ENCODE measurements at places on chromosomes 4 and X. TPM values are rescaled to one million over a fixed set of nuclear protein-coding genes. Genes with fewer than 3 reads are reported as not detected.
A peak's percentile ranks its signal among the peaks of the same experiment; 100 is the strongest.

- no peaks in the 10 kb centered on the region for H3K4me1 ChIP-seq
- no peak for DNase-seq
- H3K27ac ChIP-seq, result no peak overlapping the region
- no peaks in the 10 kb centered on the region for H3K36me3 ChIP-seq
- no peak overlapping the region for H3K4me3 ChIP-seq
- no peaks in the 10 kb centered on the region for H3K27me3 ChIP-seq
These were observed 593.2 kb downstream of the TMA16 start for GRCh38 chr4:164087733-164088132.

DNA sequence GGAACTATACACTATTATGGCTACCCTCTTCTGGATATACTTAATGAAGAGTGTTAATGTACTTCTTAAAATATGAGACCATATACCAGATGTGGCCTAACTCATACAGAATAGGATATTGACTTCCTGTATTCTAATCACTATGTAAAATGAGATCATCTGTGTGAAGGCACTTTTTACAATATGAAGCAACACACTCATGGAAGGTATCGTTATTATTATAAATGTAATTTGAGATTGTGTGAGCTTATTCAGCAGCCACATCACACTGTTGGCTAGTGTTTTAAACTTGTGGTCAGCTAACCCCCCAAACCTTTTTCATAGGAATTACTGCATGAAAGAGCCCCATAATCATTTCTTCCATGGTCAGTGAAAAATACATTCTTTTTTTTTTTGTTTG is 281.8 kb upstream of the TEX13A start:
- no peaks in the 10 kb centered on the region for H3K27me3 ChIP-seq
- H3K4me3 ChIP-seq, result no peak overlapping the region
- no peaks in the 10 kb centered on the region for H3K36me3 ChIP-seq
- no peak for DNase-seq

- DNase-seq, result no peak
- H3K36me3 ChIP-seq, result no peaks in the 10 kb centered on the region
- H3K27ac ChIP-seq, result no peak overlapping the region
These were observed 54.5 kb downstream of the ANXA3 start for GRCh38 chr4:78606035-78606434.

DNA sequence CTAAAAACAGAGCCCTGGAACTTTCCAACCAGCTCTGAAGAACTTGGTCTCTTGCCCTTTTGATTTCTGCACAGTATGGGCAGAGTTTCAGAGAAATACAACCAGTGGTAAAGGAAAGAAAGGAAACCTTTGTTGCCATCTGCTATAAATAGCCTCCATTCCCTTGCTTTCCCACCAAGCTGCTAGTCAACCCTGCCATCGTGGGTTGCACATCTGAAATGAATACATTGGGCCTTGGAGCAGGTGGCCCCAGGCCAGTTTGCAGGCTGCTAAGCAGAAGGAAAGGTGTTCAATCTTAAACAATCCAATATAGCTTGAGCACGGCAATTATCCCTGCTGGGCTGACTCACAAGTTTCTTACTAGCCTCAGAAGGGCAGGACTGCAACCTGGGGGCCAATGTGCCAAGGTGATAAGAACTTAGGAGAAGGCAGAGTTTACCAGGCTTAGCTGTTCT is 142.5 kb downstream of the PPARGC1A start:
- no peaks in the 10 kb centered on the region for H3K4me1 ChIP-seq
- H3K36me3 ChIP-seq, result no peaks in the 10 kb centered on the region
- no peak overlapping the region for H3K4me3 ChIP-seq

GRCh38 chr4:36704289-36704688 is 422.9 kb downstream of the DTHD1 start:
- no peak overlapping the region for H3K4me3 ChIP-seq
- no peaks in the 10 kb centered on the region for H3K27me3 ChIP-seq
- H3K4me1 ChIP-seq, result no peaks in the 10 kb centered on the region
- no peaks in the 10 kb centered on the region for H3K36me3 ChIP-seq
- no peak for DNase-seq
- no peak overlapping the region for H3K27ac ChIP-seq

- no peaks in the 10 kb centered on the region for H3K4me1 ChIP-seq
- no peaks in the 10 kb centered on the region for H3K27me3 ChIP-seq
- no peak overlapping the region for H3K27ac ChIP-seq
- H3K36me3 ChIP-seq, result no peaks in the 10 kb centered on the region
- DNase-seq, result no peak
These were observed 589.1 kb downstream of the TRIML1 start for GRCh38 chr4:188728359-188728758.

The DAPP1 gene
- total RNA-seq, result not detected

GRCh38 chrX:19613645-19614323 is 98.5 kb upstream of the MAP3K15 start:
- H3K36me3 ChIP-seq, result no peaks in the 10 kb centered on the region
- H3K27me3 ChIP-seq, result no peaks in the 10 kb centered on the region
- no peak overlapping the region for H3K27ac ChIP-seq
- no peaks in the 10 kb centered on the region for H3K4me1 ChIP-seq
- no peak for DNase-seq

The ERCC6L gene
- 21.2 TPM for total RNA-seq

DNA sequence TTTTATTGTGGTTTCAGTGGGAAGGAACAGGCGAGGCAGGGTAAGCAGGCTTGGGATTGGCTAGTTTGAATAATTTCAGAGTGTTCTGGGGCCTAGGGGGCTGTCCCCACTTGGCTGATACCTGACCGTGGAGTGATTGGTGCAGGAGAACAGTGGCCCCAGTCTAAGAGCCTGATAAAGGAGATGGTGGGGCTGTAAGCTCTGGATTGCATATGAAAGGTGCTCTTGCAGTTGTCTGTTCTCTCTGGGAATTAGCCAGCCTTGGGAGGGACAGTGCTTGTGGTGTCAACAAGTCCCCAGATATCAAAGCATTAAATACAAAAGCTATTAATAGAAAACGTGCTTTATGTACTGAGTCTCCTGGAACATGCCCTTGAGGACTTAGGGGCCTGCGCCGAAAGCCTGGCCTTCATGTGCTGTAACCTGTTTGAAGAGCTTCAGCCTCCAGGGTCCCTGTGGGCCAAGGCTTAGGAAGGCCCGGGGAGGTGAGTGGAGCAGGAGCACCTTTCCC is 30.4 kb upstream of the CLTRN start:
- H3K36me3 ChIP-seq, result no peaks in the 10 kb centered on the region
- H3K27me3 ChIP-seq, result no peaks in the 10 kb centered on the region
- no peak for DNase-seq
- H3K27ac ChIP-seq, result no peak overlapping the region

The MYOZ2 gene
- not detected for total RNA-seq

The KIAA1210 gene
- not detected for total RNA-seq

The NXF2 gene
- not detected for total RNA-seq

The TLR7 gene
- not detected for total RNA-seq

The ITIH6 gene
- not detected for total RNA-seq

The ENPEP gene
- total RNA-seq, result 0.74 TPM

The OTUD6A gene
- 0.17 TPM for total RNA-seq

- H3K4me1 ChIP-seq, result no peaks in the 10 kb centered on the region
- H3K27ac ChIP-seq, result no peak overlapping the region
- H3K36me3 ChIP-seq, result no peaks in the 10 kb centered on the region
- H3K27me3 ChIP-seq, result no peaks in the 10 kb centered on the region
These were observed 6.6 kb upstream of the SAT1 start for GRCh38 chrX:23776363-23776762.

The MGARP gene
- 2.4 TPM for total RNA-seq

- no peak for DNase-seq
- no peak overlapping the region for H3K4me3 ChIP-seq
- H3K27ac ChIP-seq, result no peak overlapping the region
- peaks cover 10% of the 10 kb centered on the region for H3K4me1 ChIP-seq
- no peaks in the 10 kb centered on the region for H3K27me3 ChIP-seq
These were observed 166.1 kb downstream of the STK32B start for GRCh38 chr4:5217421-5217820.

DNA sequence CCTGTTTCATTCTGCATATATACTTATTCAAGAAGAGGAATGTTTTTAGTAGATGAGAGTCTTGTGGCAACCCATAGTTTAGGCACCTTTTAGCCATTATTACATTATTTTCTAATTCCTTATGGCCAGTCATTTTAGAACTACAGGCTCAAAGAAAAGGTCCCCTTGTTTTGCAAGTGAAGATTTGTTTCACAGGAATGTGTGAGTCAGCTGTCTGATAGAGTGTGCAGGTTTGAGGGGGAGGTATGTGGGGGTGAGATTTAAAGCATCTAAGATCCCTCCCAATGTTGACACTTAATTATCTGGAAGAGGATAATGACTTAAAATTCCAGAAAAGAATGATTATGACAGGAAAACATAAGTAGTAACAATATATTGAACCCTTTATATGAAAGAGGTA is 495.6 kb downstream of the KCNIP4 start:
- no peak overlapping the region for H3K4me3 ChIP-seq
- H3K36me3 ChIP-seq, result no peaks in the 10 kb centered on the region
- H3K27ac ChIP-seq, result no peak overlapping the region
- no peaks in the 10 kb centered on the region for H3K27me3 ChIP-seq
- DNase-seq, result no peak

GRCh38 chr4:5955856-5956255 is 62.4 kb downstream of the C4orf50 start:
- H3K27ac ChIP-seq, result no peak overlapping the region

The ATP11C gene
- total RNA-seq, result 90.7 TPM

DNA sequence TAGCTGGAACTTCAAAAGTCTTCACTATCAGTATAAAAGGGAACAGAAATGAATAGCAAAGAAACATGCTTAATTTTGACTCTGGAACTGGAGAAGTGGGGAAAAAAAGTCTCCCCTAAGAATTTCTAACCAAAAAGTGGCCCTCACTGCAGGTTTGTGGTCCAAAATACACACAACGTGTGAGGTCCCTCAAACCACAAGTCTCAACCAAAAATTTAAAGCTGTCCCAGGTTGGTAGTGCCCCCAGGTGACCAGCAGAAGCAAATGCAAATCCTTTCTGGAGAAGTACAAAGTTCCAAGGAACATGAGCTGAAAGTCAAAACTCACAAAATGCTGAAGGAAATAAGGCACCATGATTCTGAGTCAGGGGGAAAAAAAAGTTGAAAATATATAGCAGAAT is 23.6 kb upstream of the VAMP7 start:
- no peaks in the 10 kb centered on the region for H3K36me3 ChIP-seq
- H3K4me3 ChIP-seq, result no peak overlapping the region
- H3K27me3 ChIP-seq, result no peaks in the 10 kb centered on the region

- no peak overlapping the region for H3K4me3 ChIP-seq
- no peaks in the 10 kb centered on the region for H3K27me3 ChIP-seq
These were observed 226.9 kb downstream of the ARHGAP24 start for GRCh38 chr4:85701861-85702321.

The F11 gene
- total RNA-seq, result 2.1 TPM

The CLDN34 gene
- total RNA-seq, result 0.19 TPM

GRCh38 chr4:88985088-88985773 is 71.8 kb downstream of the FAM13A start:
- H3K27ac ChIP-seq, result no peak overlapping the region
- no peaks in the 10 kb centered on the region for H3K27me3 ChIP-seq
- no peaks in the 10 kb centered on the region for H3K36me3 ChIP-seq
- no peaks in the 10 kb centered on the region for H3K4me1 ChIP-seq
- H3K4me3 ChIP-seq, result no peak overlapping the region

The TMPRSS11D gene
- not detected for total RNA-seq

The MAGEA6 gene
- total RNA-seq, result 0.35 TPM

The STPG2 gene
- total RNA-seq, result not detected

- no peak overlapping the region for H3K4me3 ChIP-seq
- H3K27ac ChIP-seq, result no peak overlapping the region
- H3K27me3 ChIP-seq, result no peaks in the 10 kb centered on the region
- H3K4me1 ChIP-seq, result no peaks in the 10 kb centered on the region
- no peak for DNase-seq
These were observed 11.7 kb downstream of the XK start for GRCh38 chrX:37697169-37697760.

DNA sequence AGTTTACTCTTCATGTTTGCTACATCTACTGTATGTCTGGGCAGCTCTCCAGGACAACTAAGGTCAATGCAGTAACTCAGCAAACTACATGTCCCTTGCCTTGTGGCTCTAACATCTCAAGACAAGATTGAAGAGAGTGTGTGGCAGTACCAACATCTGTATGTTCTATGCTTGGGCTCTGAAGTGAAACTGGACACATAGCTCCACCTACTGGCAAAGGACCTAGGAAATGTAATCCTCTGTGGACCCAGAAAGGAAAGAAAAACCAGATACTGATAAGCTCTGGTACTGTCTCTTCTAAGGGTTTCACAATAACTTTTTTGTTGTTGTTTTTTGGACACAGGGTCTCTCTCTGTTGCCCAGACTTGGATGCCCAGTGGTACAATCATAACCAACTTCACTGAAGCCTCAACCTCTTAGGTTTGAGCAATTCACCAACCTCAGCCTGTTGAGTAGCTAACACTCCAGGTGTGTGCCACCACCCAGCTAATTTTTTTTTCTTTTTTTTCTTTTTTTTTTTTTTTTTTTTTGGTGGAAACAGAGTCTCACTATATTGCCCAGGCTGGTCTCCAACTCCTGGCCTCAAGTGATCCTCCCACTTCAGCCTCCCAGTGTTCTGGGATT is 64.1 kb downstream of the QDPR start:
- no peaks in the 10 kb centered on the region for H3K4me1 ChIP-seq
- peak; percentile 87 for DNase-seq
- no peaks in the 10 kb centered on the region for H3K27me3 ChIP-seq
- H3K4me3 ChIP-seq, result no peak overlapping the region
- no peak overlapping the region for H3K27ac ChIP-seq
